ENCODE measurements at places on chromosomes 6 and 20. TPM values are rescaled to one million over a fixed set of nuclear protein-coding genes. Genes with fewer than 3 reads are reported as not detected.

GCNT2 gene
- 53.4 TPM for total RNA-seq

GRCh38 chr6:144285548-144285797, 338 bp downstream of the UTRN start:
- DNase-seq, result no peak

GRCh38 chr20:45226287-45226686, 5.1 kb downstream of the SEMG2 start:
- DNase-seq, result no peak

- no peak for DNase-seq
These were observed 256.6 kb downstream of the PLCB1 start for GRCh38 chr20:8388707-8389106.

TRIM40 gene
- total RNA-seq, result 14.8 TPM

DLGAP4 gene
- total RNA-seq, result 33.5 TPM

GRCh38 chr6:168120390-168121302, 41.6 kb upstream of the FRMD1 start:
- no peak for DNase-seq

ARMC12 gene
- total RNA-seq, result not detected

GRCh38 chr20:56995635-56996075, 270.8 kb downstream of the BMP7 start:
- DNase-seq, result no peak

- DNase-seq, result no peak
These were observed 54.1 kb upstream of the PDE7B start for GRCh38 chr6:135797361-135797760.

GRCh38 chr6:14871221-14871620, 374.6 kb upstream of the JARID2 start:
- no peak for DNase-seq

LY6G6F gene
- total RNA-seq, result not detected

OTOR gene
- total RNA-seq, result not detected

- peak; percentile 85 for DNase-seq
These were observed 16.7 kb downstream of the PMEPA1 start for GRCh38 chr20:57693002-57693582.

RAET1G gene
- not detected for total RNA-seq

- no peak for DNase-seq
These were observed 24.4 kb upstream of the FKBP1A start for GRCh38 chr20:1417273-1417672.

DNA sequence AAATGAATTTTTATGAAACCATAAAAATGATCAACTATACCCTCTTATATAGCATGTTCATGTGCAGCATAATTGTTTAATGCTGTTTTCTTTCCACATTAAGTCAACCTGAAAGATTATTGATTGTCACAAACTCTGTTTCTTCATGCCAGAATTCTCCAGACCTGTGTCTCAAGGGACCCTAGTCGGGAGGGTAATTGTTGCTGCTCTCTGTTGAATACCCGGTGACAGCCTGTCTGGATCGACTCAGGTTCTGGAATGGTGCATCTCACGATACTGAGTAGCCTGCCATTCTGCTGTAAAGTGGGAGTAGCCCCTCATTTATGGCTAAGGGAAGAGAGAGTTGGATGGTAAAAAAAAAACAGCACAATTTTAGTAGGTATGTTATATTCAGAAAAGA, 449.9 kb upstream of the SOX4 start:
- DNase-seq, result no peak

PRICKLE4 gene
- total RNA-seq, result 52.0 TPM

- DNase-seq, result no peak
These were observed 49.2 kb downstream of the CBFA2T2 start for GRCh38 chr20:33539129-33539528.

- no peak for DNase-seq
These were observed 9.2 kb downstream of the GUCA1B start for GRCh38 chr6:42185597-42185996.

- DNase-seq, result no peak
These were observed 43.7 kb downstream of the PYGB start for GRCh38 chr20:25291432-25292133.

FRMD1 gene
- total RNA-seq, result 47.8 TPM

DNA sequence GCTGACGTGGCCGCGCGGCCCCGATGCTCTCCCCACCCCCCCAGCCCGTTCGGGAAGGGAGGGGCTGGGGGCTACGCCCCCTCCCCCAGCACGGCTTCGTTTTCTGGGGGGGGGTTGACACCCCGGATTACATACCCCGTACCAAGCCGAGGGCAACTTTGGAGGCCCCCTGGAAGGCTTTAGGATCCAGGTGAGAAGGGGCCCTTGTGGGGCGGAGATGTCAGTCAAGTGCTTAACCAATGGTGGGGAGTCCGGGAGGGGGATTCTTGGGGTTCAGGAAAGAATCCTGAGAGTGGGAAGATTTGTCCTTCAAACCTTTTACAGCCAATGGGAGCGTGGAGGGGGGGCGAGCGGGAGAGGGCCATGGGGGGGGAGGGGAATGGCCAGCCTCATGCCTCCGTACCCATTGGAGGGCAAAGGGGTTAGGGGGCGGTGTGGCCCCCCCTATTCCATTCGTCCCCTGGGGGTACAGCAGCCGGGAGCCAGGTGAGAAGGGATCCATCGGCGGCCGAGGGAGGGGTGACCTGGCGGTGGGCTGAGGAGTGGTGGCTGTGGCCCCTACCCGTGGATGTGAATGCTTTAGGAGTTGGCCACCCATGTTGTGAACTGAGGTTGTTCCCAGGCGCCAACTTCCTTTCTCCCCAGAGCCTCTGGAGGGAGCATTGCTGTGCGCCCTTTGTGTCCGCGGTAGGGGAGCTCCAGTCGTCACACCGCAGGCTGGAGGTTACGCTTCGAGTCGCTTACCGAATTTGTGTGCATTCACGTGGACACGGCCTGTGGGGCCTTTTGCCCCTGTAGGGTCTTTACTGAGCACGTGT, 682 bp downstream of the BRD2 start:
- DNase-seq, result peak; percentile 65

IPCEF1 gene
- total RNA-seq, result 5.7 TPM

- no peak for DNase-seq
These were observed 12.9 kb upstream of the ZBTB9 start for GRCh38 chr6:33441457-33441856.

- DNase-seq, result no peak
These were observed 1.8 kb upstream of the UBR2 start for GRCh38 chr6:42561986-42562385.

- DNase-seq, result no peak
These were observed 25.6 kb downstream of the TTLL9 start for GRCh38 chr20:31896049-31896448.

DNA sequence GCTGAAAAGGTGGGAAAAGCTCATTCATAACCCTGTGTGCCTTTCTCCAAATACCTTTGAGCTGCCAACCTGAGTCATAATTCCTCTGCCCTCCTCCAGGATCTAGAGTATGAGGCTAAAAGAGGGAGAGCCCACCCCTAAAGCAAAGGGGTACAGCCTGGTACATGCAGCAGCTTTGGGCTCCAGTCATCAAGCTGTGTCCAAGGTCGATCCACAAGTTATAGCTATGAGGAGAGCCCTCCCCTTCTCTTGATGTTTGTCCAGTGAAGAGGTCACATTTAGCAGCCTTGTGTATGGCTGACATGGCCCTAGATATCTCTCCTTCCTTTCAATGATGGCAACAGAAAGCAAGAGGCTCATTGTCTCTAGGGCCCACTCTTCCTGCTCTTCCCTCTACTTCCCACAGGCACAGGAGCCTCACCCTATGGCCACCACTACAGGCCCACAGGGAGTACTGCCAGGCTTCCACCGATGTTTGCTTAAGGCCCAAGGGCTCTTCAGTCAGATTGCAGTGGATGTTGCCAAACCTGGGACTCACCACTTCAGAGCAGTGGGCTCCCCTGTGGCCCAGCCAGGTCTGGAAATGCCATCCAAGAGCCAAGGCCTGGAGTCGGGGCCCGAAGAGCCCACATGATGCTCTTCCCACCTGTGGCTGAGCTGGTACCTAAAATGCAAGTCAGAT, 176.8 kb downstream of the CD83 start:
- DNase-seq, result no peak

FBXO5 gene
- 3.2 TPM for total RNA-seq

CD109 gene
- 7.4 TPM for total RNA-seq

GRCh38 chr20:56628015-56628872, 862 bp upstream of the TFAP2C start:
- DNase-seq, result no peak

DNA sequence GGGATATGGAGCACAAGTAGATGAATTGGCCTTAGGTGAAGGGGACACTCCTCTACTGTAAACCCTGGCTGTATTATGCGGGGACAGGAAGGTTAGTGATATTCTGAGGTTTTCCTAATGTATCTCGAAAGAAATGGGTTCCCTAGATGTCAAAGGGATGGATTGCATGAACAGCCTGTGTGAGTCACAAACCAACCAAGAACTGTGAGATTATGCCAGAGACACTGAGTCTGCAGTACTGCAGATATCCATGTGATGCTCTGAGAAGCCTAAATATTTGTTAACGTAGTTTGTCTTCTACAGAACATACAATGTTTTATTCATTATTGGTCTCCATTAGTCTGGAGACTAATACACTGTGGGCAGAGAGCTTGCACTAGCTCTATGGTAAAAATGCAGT, 182.2 kb downstream of the AKAP7 start:
- DNase-seq, result no peak
